Mucosa of descending colon (tissue), 3 donors: ENCODE measurements at places on chromosomes 12 and 14. TPM values are rescaled to one million over a fixed set of nuclear protein-coding genes. Genes with fewer than 3 reads are reported as not detected.

DNA sequence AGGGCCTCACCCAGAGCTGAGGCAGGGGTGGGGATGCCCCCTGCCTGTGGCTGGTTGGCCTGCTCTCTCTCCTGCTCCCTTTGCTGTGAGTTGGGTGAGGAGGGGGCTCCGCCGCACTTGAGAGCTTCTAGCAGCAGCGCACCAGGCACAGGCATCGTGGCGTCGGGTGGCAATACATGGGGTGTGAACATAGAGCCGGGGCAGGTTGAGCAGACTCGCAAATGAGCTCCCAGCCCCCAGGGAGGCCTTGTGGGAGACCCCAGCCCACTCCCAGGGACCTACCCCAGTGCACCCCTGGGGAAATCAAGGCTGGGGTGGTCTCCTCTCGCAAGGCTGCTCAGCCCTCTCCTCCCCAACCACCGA, 54.5 kb downstream of the KIF26A start:
- DNase-seq: no peak

GRCh38 chr12:30461026-30461615, 234.5 kb downstream of the IPO8 start:
- DNase-seq: no peak

DNA sequence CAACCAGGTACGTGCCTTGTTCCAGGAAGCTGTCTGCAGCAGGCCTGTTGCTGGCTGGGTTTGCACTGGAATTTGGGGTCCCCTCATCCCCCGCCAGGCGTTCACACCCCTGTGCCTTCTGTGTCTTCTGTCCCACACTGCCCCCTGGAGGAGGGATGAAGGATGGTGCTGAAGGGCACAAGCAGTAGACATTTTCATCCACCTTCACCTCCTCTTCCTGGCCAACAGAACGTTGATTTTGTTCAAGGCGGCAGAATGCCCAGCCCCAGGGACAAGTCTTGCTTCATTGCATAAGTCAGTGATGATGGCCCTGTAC, 122.1 kb downstream of the CALM1 start:
- DNase-seq: peak; percentile 52

- DNase-seq: no peak
These were observed 979 bp downstream of the DDX54 start for GRCh38 chr12:113184098-113184899.

DNA sequence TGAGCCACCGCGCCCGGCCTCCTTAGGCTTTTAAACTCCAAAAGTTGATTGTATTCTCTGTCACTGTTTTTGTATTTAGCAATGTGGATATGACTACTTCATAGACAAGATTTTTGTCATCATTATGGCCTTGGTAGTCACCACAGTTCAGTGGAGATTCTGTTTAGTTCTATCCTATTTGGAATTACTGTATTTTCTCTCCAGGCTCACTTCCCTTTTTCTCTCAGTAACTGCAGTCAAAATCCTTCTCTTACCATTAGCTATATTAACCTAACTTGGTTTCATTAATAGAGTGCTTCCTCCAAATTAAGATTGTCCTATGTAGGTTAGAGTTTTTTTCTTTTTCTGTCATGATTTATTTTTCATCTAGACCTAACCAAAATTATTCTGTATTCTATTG, 283.9 kb downstream of the TMTC2 start:
- no peak for DNase-seq

DNA sequence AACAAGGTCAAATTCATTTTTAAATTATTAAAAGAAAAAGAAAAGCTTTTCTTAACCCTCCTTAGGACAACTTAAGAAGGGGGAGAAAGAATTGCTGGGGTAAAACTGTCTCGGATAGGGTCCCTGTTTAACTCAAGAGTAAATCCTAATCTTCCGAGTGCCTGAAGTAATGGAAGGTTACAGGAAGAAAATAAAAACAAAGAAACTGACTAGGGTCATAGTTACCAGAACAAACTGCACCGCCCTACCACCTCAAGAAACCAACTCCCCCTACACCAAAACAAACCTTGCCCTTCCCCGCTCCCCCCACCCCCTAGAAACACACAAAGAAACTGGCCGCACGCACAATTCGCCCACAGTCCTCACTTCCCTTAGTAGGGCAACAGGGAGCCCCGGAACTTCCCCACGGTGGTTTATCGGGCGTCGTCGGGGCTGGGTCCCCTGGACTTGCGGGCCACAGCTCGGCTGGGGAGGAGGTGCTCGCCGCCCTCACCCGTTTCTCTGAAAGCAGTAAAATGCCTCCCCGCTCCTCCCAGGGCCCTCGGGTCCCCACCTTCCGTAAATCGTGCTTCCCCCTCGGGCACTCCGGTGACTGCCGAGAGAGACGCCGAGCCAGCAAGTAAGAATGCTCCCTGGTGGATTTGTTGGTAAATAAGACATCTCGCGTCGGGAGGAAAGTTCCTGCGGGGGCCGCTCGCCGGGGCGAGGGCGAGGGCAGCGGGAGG, 2.4 kb downstream of the SINHCAF start:
- no peak for DNase-seq

GRCh38 chr12:107859367-107859766, 84.9 kb downstream of the ASCL4 start:
- DNase-seq: no peak

The RIMKLB gene
- 7.6 TPM for total RNA-seq

The CCDC63 gene
- total RNA-seq: not detected

DNA sequence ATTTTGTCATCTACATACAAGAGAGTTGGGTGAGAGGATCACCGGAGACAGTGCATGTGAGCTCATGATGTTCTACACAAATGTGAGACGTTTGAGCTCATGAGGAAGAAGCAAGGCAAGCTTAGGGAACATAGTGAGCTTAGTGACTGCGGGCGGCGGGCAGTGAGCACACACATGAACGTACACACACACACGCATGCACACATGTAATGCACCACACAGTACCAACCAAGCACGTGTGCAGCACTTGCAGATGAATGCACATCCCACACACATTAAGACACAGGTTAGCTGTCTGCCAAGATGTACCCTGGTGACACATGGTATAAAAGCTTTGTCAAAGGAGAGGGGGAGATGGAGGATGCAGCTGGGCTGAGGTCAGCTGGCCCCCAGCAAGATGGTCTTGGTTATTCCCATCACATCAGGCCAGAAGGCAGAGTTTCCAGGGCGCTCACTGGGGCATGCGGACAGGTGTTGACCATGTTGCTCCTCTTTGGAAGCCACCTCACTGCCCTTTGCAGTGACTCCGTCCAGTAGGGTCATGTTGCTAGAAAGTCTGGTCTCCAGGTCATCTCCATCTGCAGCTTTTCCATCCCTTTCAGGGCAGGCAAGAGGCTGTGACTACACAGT, 8.7 kb upstream of the CACNA2D4 start:
- DNase-seq: no peak

The C3AR1 gene
- 15.5 TPM for total RNA-seq

The EMP1 gene
- 680 TPM for total RNA-seq

DNA sequence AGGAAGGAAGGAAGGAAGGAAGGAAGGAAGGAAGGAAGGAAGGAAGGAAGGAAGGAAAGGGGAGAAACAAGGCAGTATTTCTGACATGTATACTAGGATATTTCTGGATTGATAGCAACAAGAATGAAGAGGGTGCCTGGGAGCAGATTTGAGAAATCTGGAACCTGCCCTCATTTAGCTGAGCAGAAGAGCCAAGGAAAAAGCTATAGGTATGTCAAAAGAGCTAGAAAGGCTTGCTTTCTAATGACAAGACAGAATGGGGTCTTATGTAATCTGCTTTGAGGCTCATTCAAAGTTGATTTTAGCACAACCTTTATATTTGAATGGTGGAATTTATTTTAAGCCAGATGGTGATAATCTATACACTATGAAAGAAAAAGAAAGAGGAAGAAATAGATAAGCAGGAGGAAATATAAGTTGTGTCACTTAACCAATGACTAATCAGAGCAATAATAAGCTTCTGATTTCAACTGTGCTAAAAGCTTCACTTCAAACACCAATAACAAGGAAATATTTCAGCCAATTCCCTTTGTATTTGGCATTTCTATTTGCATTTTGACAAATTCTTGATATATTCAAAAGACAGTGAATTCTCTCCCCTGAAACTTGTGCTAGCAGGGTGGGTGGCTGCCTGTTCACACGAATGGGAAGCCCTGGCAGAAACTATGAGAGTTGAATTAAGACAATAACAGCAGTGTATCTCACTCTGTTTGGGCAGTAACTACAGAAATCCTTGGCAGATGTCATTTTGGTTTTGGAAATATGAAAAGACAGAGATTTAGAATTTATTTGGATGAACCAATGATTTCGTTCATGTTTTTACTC, 76.3 kb upstream of the FLRT2 start:
- DNase-seq: no peak

DNA sequence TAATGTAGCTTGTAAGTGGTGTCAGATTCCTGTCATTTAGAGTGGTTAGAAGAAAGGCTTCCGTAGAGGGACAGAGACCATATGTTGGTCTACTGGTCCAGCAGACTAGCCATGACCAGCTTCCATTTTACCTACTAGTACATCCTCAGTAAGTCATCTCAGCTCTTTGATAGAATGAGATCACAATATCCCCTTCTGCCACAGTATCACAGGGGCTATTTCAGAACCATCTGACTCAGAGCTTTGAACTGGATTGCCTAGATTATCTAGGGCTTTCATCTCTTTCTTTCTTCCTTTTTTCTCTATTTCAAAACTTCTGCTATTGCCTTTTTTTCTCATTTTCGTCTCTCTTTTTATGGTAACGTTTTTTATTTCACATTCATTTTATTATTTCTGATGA, 4.7 kb downstream of the ZDHHC17 start:
- no peak for DNase-seq

GRCh38 chr12:87365423-87365822, 663.8 kb downstream of the C12orf50 start:
- no peak for DNase-seq

The CDKN3 gene
- 3.4 TPM for total RNA-seq

GRCh38 chr12:31803306-31804184, 74.7 kb upstream of the AMN1 start:
- no peak for DNase-seq

DNA sequence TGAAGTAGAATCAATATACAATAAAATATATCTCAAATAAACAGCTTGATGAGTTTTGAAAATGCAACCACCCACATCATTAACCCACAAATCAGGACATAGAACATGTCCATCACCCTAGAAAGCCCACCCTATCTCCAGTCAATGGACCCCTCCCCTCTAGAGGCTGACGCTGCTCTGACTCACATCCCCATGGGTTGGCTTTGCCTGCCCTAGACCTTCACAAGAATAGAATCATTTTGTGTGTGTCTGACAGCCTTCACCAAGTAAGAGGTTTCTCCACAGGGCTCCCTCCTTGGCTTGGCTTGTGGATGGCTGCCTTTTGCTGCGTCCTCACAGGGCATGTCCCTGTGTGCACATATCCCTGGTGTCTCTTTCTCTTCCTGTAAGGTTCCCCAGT, 250.2 kb upstream of the RTL1 start:
- DNase-seq: no peak

- DNase-seq: no peak
These were observed 45.0 kb upstream of the IQSEC3 start for GRCh38 chr12:21301-22189.

DNA sequence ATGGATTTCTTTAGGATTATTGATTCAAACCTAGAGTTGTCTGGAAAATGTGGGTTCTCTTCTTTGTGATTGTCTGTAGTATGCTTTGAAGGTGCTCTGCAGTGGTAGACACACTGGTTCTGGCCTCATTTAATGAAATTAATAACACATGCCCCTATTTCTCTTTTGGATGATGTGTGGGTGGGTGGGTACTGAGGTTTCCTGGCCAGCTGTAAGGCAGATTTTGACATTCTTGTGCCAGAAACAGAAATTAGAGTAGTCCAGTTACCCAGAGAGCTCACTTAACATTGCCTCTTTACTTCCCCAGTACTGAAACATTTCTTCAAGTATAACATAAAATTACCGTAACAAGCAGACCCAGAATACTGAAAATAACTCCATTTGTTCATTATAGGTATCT, 14.4 kb downstream of the TSFM start:
- DNase-seq: no peak

DNA sequence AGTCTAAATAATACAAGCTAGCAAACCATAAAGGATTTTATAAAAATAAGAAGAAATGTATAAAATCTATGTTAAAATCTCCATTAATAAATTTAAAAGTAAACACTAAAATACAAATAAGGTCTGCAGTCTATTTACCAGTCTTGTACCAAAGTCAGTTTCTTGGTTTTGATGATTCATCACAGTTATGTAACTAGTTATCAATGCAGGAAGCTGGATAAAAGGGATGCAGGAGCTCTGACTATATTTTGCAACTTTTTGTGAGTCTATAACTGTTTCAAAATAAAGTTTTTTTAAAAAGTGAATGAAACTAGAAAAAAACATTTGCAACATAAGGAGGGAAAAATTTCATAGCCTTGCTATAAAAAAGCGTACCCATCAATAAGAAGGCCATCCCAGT, 151.5 kb downstream of the DERA start:
- DNase-seq: no peak

GRCh38 chr12:127957001-127957660, 309.8 kb upstream of the TMEM132C start:
- no peak for DNase-seq

GRCh38 chr14:105536691-105537579, 10.6 kb downstream of the TMEM121 start:
- DNase-seq: no peak

DNA sequence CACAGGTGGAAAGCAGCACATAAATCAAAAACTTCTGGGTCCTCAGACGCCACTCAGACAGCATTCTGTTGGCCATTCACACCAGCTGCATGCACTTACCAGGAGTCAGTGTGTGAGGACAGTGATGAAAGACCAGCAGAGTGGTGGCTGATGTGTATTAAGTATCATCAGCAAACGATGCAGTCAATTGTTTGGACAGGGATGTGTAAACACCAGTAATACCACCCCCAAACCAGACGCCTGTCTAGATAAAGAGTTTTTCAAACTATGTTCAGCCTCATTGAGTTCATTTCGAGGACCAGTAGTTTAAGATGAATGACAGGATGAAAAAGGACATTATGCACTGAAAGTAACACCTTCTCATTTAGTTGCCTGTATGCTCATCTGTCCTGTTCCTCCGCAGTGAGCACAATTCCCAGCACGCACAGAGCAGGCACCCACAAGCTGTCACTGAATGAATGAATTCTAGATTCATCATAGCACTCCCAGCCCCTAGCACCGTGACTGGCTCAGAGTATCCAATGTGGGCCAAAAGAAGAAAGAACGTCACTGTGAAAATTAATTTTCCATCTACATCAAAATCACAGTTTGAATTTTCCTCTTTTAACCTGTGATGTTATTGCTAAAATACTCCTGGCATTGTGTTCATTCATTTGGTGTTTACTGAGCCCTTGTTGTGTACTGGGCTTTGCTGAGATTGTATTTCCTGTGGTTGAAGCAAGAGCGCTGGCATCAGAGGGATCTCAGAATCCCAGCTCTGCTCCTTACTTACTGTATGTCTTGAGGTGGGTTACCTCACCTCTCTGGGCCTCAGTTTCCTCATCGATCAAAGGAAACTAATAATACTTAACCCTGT, 124.8 kb upstream of the NOS1 start:
- no peak for DNase-seq
